NCI-H187 treated with DMSO at 0.1 percent for 48 hours (cell line): ENCODE measurements at places on chromosomes 7 and 10.

DNA sequence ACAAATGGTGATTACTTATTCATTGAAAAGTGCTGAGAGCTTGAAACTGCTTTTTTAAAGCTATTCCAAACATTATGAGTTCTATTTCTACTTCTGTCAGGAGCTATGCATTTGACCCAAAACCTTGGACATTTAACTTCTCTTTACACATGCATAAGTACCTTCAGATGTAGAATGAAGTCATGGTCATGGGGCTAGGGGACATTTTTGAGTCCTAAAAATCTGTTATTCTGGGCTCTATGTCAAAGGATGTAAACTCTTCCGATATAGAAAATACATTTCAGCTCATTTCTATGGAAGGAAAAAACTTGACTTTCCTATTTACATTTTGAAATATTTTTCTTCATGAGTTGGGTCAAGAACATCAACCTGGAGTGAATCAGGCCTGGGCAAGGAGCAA, 179.5 kb upstream of the CXCL12 start:
- DNase-seq, result no peak

DNA sequence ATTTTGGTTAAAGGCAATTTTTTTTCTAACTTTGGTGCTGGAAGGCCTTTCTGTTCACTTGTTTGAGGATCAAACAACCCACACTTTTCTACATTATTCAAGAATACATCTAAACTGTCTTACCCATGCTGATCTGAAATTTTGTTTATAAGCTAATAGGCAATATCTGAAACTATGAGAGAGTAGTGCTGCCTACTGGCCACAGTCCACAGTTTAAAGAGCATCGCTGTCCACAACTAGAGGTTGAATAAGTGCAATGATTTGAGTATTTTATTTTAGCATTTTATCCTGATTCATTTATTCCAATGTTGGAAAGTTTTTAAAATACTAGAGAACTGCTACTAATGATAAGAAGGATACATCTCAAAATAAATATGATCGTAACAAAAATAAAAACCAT, 306.9 kb downstream of the ELMO1 start:
- DNase-seq, result no peak

DNA sequence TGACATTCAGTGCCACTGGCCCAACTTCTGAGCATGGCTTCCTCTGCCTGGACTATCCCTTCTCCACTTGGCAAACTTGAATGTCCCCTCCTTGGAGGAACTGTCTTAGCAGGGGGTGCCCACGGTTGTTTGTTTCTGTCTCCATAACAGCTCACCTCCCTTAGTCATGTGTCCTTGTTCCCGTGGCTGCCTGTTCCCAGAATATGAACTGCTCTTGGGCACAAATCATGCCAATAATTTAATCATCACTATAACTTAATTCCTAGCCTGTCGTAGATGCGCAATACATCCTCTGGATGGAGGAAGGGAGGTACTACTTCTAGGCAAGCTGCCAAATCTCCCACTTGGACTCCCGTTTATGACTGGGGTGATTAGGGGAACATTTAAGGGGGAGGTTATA, 173.1 kb downstream of the MYOF start:
- DNase-seq, result no peak

GRCh38 chr10:22736134-22736533, 21.8 kb upstream of the PIP4K2A start:
- DNase-seq, result no peak

GRCh38 chr7:120441850-120442249, 168.9 kb downstream of the KCND2 start:
- no peak for DNase-seq

DNA sequence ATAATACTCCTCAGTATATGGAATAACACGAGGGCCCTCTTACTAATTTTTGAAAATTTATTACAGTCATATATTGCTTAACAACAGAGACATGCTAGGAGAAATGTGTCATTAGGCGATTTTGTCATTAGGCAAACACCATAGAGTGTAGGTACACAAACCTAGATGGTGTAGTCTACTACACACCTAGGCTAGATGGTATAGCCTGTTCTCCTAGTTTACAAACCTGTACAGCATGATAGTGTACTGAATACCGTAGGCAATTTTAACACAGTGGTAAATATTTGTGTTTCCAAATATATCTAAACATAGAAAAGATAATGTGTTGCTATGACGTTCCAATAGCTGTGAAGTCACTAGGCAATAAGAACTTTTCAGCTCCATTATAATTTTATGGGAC, 12.8 kb downstream of the OR2F1 start:
- no peak for DNase-seq

DNA sequence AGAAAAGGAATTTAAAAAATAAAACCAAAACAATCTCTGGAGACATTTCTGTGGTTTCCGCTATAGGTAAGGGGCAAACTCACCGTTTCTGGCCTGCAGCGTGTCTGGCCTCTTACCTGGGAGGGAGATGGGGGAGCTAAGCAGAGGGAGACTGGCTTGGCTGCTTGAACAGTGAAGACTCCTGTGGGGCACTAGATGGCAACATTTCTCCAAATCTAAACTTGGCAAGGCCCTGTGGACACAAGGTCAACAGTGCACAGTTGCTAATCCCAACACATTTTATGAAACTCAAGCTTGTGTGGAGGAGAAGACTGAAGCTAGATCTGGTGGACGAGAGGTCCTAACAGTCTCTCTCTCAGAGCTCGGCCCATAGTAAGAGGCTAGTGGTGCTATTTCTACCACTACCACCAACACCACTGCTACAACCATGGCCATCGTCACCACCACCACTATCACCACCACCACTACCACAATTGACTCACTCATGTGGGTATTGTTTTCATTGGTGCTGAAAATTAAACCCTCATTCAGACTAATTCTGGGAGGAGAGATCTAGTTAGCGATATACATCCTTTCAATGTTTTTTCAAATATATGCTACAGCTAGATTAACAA, 28.4 kb upstream of the CDHR3 start:
- no peak for DNase-seq

- DNase-seq, result no peak
Measured at GRCh38 chr10:1380088-1380671, 324.0 kb downstream of the WDR37 start.

- DNase-seq, result no peak
Measured at GRCh38 chr7:5780801-5781496, 514 bp downstream of the RNF216 start.
